CD4-positive, alpha-beta memory T cell (primary cell): ENCODE measurements at places on chromosomes 16 and 17.

DNA sequence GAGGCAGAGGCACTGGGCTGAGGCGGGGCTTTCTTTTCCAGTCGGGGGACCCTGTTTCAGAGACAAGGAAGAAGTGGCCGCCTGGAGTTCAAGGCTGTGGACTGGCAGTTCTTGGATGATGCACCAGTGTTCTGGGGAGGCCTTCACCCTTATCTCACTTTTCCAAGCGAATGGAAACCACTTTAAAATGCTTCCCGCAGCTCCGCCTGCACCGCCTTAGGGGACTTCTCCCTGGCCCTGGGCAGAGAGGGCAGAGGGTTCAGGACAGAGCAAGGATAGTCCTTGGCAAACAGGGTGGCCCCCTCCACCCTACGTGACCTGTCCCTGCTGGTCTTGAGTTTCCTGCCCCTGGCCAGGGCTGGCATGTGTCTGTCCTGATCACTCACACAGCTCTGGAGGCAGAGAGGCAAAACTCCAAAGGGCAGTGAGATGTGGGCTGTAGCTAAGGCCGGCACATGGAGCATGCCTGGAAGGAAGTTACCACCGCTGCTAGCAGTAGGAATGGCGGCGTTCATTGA lies 20.6 kb downstream of the RTN4RL1 start:
- no peak for DNase-seq

GRCh38 chr16:26983426-26983825 lies 83.3 kb upstream of the C16orf82 start:
- no peak for DNase-seq

DNA sequence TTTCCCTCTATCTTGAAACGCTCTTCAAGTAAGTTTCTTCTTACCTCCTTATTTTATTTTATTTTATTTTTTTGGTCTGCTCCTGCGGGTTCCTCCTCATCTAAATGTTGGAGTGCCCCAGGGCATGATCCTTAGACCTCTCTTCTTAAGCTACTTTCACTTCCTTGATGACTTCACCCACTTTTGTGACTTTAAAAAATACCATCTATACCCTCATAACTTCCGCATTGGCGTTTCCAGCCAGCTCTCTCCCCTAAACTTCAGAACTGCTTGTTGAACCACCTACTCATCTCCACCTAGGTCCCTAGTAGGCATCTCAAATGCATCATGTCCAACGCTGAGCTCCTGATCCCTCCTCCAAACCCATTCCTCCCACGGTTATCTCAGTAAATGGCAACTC lies 51.4 kb upstream of the NFAT5 start:
- no peak for DNase-seq

DNA sequence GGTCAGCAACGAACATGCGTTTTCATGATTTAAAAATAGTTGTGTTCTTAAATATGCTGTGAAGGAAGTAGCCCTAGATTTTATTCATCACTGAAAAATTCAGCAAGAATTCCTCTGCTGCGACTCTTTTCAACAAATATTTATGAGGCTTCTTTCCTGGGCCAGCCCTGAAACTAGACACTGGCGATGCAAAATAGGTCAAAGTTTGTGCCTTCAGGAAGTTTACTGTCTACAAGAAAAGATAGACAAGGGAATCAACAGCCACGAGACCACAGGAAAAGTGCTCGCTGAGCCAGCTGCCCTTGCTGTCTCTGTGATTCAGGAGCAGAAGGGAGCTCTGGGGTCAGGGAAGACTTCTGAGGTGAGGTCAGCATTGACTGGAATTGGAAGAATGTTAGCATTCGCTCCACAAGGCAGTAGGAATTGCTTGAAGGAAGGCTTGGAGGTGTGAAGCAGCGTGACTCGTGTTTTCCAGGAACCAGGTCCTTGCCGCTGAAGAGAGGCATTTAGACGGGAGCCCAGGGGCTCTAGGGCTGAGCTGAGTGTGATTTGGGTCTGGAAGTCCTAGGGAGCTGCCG lies 1.9 kb upstream of the RPL26 start:
- no peak for DNase-seq

DNA sequence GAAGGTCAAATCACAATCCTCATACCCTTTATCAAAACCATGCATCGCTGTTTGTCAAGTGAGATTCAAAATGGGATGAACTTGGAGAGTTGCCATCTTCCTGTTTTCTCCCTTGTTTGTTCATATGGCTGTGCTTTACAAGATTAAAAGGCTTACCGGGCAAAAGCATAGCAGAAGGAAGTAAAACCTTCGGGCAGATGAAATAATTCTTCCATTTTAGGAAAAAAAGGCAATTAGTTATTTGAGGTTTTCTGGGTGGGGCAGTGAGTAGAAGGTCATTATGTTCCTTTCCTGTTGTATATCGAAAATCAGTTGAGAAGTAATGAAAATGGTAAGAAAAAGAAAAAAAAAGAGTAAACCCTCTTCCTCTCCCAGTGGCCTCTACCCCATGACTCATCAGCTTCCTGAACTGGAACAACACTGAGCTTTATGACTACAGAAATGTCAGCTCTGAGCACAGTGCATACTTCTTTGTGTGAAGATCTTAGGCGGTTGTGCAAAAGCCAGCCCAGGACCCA lies 369.2 kb downstream of the CDH13 start:
- no peak for DNase-seq

DNA sequence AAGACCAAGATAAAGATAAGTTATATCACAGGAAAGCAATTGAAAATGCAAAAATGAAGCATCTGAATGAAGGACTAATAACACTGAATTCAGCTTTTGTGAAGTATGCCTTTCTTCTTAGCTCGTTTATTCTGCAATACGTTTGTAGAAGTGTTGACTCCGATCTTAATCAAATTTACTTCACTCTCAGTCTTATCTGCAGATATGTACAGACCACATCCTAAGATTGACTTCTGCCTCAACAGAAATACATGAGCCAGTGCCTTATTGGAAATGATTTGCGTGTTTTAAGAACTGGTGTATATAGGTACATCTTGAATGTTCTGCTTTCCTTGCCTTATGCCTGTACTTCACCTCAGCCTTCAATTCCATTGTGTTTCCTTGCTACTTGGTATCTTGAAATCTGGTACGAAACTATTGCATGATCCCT lies 1.3 kb downstream of the ATF7IP2 start:
- peak; percentile 2 for DNase-seq
